Activated naive CD4-positive, alpha-beta T cell treated with anti-CD3 and anti-CD28 coated beads, Interleukin-2, amount 10 ng/mL, durations not matched to agents 7 days and 5 days (primary cell): ENCODE measurements at places on chromosomes 2 and 18.

GRCh38 chr2:24080701-24081100 is 3.9 kb downstream of the TP53I3 start:
- no peak for DNase-seq

- no peak for DNase-seq
These were observed 44.2 kb downstream of the DPYSL5 start for GRCh38 chr2:26892133-26892532.

DNA sequence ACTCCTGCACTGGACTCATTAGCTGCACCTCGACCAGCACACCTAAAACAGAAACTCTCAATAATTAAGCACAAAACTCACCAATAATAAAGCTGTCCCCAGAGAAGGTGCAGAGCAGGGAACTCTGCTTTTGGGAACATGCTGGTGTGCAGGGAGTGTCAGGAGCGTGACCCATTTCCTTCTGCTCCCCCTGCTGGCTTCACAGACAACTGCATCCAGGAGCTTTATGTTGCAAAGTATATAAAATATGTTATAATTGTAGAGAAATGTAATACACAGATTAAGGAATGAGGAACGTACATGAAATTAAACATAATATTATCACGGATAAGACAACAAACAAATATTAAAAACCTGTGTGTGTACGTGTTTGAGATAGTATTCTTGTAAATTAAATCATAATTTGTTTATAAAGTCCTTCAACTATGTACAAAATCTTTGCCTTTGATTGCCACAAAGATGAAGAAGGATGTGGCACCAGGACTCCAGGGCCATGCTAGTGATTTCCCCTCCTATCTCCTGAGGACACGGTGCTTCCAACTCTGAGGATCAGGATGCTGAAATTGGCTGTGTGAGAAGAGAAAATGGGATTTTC is 68.6 kb upstream of the MAL start:
- DNase-seq: peak; percentile 57

GRCh38 chr2:25453199-25453905 is 111.6 kb upstream of the DNMT3A start:
- DNase-seq: peak; percentile 39

DNA sequence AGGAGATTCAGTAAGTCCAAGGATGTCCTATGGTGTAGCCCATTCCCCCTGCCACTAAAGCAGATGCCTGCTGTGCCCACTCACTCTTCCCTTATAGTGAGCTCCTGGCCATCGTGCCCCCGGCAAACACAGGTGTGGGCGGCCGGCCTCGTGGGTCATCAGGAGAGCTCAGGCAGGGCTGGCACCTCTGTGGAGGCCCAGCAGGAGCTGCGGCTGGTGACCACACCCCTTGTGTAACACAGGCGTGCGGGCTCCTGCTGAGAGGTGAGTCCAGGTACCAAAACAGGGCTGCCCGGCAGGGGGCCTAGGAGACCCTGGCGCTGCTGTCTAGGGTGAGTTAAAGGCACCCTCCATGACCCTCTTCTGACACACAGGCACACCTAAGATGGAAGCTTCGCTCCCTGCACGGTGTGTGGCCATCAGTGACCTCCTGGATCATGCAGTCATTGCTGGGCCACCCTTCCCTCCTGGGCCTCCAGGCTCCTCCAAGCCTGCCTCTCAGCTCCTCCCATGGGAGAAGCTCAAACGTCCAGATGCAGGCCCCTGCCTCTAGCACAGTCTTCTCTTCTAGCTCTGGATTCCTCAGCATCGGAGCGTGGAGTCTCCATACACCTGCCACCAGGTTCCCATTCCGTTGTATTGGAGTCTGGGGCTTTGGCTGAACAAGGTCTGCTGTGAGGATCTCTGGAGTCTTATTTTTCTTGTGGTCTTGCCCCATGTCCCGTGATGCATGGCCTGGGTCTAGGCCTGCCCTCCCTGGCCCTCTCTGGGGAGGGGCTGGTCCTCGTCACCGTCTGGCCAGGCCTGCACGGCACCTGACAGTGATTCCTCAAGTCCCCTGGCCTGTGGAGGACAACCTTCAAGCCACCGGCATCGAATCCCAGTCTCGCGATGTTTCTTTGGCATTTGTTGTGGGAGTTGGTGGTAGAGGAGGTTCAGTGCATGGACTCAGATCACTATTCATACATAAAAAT is 246.9 kb downstream of the ACKR3 start:
- DNase-seq: no peak

- no peak for DNase-seq
These were observed 338.8 kb downstream of the SETBP1 start for GRCh38 chr18:45019469-45019868.

GRCh38 chr2:239283961-239284795 is 116.6 kb downstream of the HDAC4 start:
- no peak for DNase-seq

DNA sequence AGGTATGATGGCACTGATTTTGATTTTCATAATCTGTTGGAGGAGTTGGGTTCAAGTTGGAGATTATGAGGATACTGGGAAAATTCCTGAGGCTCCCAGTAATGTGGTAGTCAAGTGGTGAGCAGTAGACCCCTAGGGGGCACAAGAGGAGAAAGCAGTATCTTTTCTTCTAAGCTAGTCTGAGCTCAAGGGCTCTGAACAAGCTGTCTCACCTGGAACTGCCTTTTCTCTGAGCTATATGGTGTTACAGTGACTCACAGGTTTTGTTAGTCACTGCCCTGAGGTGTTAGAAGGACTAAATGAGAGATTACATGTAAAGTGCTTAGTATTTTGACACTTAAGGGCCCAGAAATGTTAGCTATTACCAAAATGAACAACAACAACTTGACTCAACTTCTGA is 42.2 kb downstream of the CD302 start:
- no peak for DNase-seq

DNA sequence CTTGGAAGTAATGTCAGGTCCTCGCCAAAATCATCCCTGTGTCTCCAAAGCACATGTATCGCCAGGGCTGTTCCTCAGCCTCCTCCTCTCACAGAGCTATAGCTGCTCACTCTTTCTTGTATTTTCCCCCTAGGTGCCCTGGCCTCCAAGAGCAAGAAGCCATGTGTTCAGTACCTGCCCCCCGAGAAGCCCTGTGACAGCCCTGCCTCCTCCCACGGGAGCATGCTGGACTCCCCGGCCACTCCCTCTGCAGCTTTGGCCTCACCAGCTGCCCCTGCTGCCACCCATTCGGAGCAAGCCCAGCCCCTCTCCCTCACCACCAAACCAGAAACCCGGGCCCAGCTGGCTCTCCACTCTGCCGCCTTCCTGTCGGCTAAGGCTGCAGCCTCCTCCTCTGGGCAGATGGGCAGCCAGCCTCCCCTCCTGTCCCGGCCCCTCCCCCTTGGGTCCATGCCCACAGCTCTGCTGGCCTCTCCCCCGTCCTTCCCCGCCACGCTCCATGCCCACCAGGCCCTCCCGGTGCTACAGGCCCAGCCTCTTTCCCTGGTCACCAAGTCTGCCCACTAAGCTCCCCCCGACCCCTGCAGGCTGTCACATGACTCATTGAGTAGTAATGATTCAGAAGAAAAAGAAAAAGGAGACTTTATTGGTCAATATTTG is 18.8 kb downstream of the TGOLN2 start:
- no peak for DNase-seq

- no peak for DNase-seq
These were observed 58.2 kb downstream of the SLC9A2 start for GRCh38 chr2:102677244-102678215.

- DNase-seq: no peak
These were observed 68.9 kb upstream of the THSD7B start for GRCh38 chr2:136696438-136696837.

GRCh38 chr18:45774065-45774521 is 50.1 kb downstream of the SLC14A1 start:
- DNase-seq: no peak

- no peak for DNase-seq
These were observed 13.6 kb upstream of the KIDINS220 start for GRCh38 chr2:8850845-8851487.

GRCh38 chr18:45684341-45685115 is 39.5 kb upstream of the SLC14A1 start:
- no peak for DNase-seq

DNA sequence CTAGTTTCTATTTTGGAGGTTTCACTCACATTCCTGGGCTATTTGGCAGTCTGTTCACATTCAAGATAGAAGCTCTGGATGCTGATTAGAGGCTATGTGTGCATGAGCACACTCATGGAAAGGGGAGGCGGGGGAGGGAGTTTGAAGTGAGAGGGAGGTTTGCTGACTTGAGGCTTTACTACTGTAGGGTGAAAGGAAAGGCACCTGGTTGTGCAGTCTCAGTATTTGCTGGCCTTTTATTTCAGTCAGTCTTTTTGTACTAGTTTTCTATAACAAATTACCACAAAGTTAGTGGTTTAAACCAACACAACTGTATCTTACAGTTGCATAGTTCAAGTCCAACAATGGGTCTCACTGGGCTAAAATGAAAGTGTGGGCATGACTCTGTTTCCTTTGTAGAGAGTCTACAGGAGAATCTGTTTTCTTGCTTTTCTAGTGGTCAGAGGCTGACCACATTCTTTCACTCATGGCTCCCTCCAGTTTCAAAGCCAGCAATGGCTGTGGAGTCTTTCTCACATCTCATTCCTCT is 47.7 kb upstream of the NR4A2 start:
- DNase-seq: no peak

DNA sequence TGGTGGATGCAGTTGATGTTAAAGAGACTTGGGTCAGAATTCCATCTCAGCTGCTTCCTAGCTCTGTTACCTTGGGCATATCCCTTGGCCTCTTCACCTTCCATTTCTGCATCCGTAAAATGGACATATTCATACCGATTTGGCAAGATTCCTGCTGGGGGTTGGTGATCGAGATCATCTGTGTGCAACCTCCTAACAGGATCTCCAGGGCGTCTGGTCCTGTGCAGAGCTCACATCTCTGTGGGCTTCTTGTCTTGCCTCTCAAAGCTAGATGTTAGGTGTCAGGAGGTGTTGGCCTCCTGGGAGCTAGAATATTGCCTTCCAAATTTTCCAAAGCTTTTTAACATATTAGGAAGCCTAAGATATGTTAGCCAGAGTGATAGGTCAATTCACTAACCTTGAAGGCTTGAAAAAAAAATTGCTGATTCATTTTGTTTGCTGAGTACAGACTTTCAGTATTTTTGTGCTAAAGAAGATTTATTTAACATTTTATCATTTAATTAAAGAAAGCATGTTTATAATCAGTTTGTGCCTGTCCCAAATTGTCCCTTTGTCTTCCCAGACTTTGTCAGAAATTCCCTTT is 69.7 kb upstream of the ZNF516 start:
- no peak for DNase-seq

GRCh38 chr2:95208106-95208505 is 785 bp downstream of the ZNF892 start:
- no peak for DNase-seq

- DNase-seq: no peak
These were observed 15.5 kb upstream of the PTMA start for GRCh38 chr2:231692847-231693246.

DNA sequence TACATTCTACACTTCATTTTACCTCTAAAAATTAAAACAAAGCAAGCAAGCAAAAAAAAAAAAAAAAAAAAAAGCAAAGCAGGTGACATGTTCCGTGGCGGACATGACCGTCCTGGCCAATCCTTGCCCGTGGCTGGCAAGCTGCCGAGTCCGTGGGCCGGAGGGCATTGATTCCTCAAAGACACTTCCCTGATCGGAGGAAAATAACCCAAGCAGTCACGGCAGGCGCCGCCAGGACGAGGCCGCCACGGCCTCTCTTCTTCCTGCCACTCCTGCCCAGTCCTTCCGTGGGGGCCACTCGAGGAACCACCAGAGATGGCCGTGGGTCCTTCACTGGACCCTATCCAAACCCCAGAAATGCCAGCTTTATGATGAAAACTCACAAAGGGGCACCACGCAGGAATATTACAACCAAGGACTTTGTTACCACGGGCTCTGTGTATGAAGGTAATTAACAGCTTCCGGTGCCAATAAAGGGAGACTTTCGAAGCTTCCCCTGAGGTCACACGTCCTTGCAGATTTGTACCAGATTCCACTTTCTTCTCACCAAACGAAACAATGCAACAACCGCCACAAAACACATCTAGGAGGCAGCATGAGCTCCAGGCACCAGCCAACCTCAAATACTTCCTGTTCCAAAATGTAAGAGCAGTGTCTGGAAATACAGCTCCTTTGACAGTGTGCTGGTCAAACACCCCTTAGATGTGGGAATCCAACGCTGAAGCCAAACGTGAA is 170.3 kb downstream of the HDAC4 start:
- peak; percentile 57 for DNase-seq

DNA sequence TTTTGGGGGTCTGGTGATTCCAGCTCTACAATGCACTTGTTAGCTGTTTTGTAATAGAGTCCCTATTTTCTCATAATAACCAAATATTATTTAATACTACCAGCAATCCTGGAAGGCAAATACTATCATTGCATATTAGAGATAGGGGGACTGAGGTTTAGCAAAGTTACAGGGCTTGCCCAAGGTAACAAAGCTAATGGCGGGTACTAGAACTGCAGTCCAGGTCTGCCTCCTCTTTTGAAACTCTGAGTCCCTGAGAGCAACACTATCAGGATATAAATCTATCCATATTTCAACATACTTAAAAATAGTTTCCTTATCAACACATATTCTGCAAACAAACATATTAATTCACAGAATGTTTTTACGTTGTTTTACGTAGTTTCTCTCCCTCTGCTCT is 235.5 kb upstream of the ACVR2A start:
- no peak for DNase-seq

DNA sequence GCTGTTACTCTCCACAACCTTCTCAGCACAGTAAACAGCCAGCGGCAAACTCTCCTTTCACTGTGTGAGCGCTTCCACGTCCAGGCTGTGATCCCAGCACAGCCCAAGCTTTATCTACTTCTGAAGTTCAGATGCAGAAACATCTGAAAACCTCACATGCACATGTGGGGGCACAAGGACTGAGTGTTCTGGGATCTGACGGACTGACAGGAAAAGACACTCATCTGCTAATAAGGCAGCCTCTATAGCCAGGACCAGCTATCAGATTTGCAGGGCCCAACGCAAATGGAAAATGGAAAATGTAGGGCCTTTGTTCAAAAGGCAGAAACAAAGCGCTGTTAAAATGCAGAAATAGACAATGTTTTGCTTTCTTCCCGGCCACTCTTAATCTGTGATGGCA is 133.8 kb upstream of the ARHGAP28 start:
- DNase-seq: no peak

DNA sequence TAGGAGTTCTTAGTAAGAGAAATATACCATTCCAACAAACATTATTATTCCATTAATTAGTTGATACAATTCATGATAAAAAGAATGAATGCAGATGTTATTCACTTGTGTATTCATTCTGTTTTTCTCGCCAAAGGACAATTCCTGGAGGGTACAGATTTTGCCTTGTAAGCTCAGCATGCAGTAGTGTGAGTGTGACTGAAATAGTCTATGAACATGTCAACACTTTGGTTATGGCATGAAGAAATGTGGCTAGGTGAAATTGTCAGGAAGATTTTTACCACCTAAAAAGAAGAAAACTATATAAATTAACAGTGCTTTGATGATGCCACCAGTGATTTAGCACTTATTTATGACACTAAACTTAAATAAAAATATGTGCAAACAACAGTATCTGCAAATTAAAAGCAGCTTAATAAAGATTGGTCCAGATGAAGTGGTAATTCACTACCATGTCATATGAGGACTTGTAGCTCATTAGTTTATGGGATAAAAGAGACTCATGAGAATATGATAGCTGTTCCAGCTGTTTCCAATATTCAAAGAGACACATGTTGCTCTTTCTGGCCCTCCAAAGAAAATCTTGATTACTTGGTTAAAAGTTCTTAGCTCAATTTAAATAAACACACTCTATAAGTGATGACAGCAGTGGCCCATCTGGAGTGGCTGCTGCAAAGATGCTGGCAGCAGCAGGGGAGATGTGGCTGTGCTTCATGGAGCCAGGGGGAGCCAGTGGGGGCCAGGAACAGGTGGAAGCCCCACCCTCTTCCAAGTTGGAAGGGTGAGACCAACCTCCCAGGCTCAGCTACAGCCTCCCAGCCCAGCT is 165.0 kb downstream of the CDH19 start:
- DNase-seq: no peak
